B cell (primary cell): ENCODE measurements at places on chromosomes 16 and 17. TPM values are rescaled to one million over a fixed set of nuclear protein-coding genes. Genes with fewer than 3 reads are reported as not detected.
A peak's percentile ranks its signal among the peaks of the same experiment; 100 is the strongest.

GRCh38 chr16:30953511-30954124 lies 3.9 kb upstream of the SETD1A start:
- peak; percentile 76 for DNase-seq

GRCh38 chr17:51015145-51015558 lies 105.5 kb downstream of the SPAG9 start:
- no peak for DNase-seq

- DNase-seq = no peak
Observed at GRCh38 chr16:29858149-29858849, 4.7 kb downstream of the CDIPT start.

DNA sequence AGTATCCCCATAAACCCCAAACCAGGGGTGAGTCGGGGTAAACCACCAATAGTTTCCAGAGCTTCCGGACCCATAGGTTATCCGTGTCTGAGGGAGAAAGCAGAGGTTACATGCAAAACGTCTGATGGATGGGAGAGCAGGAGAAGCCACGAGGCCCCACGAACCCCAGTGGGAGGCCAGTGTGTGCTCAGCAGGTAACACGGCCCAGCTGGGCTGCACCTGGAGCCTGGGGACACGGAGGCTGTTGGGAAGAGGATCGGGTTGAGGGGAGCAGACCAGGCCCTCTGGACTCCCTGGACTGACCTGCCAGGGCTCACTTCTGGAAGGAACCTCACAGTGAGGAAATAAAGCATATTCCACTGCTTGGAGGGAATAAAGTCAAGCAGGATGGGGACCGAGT lies 78.1 kb downstream of the SEC14L1 start:
- no peak for DNase-seq

DNA sequence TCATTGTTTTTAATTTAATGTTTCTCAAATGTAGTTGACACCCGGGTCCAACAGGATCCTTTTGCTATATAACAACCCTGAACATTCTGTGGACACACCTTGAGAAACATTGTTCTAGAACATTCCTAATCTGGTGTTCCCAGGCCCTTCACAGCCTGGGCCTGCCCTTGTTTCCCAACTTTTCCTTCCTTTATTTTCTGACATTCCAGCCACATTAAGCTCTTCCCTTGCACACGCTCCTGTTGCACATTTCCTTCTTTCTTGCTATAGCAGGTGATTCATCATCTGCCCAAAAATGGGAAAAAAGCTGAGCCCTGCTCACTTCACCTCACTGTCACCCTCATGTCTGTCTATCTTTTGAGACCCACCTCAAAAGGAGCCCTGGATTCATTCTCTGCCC lies 67.9 kb upstream of the MARCHF10 start:
- DNase-seq = no peak

DNA sequence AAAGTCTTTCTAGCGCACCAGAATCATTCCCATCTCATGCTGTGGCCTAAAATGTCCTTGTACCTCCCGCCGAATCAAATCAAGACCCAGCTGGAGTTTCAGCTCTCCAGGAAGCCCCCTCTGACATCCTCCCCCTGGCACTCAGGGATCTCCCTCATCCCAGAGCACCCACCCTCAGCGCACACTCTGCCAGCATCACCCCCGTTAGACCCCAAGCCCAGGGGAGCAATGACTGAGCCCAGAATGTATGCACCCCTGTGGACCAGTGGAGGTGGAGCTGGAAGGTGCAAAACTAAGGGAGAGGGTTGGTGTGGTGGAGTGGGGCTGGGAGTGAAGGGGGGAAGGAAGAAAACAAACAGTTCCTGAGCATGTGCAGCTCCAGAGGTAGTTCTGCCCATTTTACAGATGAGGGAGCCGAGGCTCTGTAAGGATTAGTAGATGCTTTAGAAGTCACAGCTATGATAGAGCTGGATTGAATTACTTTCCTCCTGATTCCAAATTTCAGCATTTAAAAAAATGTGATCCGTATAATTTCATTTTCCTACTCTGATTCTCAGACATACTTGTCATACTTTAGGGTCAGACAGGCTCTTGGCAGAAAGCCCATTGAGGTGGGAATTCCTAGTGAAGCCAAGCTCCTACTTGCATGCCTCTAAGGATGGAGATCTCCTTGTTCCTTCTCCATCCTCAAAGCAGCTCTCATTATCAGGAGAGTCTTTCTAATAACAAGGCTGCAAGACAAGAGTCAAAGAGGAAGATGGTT lies 242.7 kb downstream of the KATNIP start:
- DNase-seq = no peak

DNA sequence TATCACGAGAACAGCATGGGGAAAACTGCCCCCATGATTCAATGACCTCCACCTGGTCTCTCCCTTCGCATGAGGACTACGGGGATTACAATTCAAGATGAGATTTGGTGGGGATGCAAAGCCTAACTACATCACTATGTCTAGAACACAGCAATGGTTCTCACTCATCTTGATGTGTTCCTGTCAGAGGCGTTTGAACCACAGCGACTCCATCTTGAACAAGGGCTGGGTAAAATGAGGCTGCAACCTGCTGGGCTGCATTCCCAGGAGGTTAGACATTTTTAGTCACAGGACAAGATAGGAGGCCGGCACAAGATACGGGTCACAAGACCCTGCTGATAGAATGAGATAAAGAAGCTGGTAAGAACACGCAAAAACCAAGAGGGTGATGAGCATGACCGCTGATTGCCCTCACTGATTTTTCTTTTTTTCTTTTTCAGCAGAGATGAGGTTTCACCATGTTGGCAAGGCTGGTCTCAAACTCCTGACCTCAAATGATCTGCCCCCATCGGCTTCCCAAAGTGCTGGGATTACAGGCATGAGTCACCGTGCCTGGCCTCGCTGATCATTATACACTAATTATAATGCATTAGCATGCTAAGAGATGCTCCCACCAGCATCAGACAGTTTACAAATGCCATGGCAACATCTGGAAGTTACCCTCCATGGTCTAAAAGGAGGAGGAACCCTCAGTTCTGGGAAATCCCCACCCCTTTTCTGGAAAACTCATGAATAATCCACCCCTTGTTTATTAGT lies 3.0 kb upstream of the PPY start:
- no peak for DNase-seq

- DNase-seq = no peak
Observed at GRCh38 chr16:23629516-23629915, 11.6 kb downstream of the PALB2 start.

DNA sequence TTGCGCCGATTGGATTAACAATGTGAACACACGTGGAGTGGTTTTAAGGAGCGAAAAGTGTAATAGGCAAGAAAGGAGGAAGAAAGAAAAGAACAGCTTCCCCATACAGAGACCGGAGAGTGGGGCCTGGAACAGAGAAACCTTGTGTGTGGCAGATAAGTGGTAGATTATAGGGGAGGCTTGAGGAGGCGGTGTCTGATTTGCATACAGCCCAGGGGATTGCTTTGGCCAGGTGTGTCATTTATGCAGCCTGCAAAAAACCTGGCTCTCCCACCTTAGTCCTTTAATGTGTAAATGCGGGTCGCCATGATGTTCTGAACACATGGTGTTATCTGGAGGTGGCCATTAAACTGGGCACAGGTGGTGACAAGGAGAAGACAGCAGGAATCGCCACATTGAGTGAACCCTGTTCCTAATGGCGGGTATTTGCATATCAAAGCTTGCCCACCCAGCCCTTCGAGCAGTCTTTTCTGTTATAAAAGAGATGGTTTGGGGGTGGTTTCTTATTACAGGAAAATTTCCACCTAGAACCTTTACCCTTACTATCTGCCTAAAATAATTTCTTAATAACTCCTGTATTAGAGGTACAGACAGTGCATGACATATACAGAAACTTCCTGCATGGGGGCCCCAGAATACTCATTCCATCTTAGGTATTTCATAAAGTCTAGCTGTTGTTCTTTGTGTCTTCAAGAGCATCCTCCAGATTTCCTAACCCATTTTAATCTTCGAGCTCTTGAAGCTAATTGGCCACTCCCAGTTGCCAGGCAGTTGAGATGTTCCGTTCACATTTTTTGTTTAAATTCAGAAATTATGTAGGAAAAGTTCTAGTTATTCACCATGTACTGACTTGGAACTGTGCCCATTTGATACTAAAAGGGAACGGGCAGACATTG lies 292.5 kb downstream of the RBFOX1 start:
- DNase-seq = no peak

The SLC2A4 gene
- total RNA-seq = not detected in 2 replicates

The PRSS21 gene
- total RNA-seq = 1.8 and 2.0 TPM in 2 replicates

The PLSCR3 gene
- total RNA-seq = 31.1 and 31.6 TPM in 2 replicates
